Activated T-cell treated with anti-CD3 and anti-CD28 coated beads for 48 hours (primary cell): ENCODE measurements at places on chromosomes 5 and 9.

DNA sequence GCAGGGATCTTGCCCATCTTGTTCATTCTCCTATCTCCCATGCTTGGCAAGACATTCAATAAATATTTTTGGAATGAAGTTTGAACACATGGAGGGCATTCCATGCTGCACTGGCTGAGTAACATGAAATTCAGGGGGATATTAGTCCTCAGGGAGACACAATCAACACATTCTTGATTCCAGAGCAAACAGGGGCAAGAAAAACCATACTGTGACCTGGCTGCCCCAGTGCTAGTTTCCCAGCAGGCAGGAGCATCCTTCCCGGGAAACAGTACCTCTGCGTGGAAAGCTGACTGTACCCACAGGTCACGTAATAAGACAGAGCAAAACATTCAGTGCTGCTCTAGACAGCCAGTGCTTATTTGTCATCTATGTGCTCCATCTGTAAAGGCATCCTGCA, 66.3 kb upstream of the SPOCK1 start:
- no peak for DNase-seq

GRCh38 chr5:5320062-5320805, 102.2 kb upstream of the ICE1 start:
- no peak for DNase-seq

GRCh38 chr5:26807231-26808199, 230.9 kb downstream of the CDH9 start:
- DNase-seq = no peak

GRCh38 chr5:135373736-135374515, 25.1 kb downstream of the MACROH2A1 start:
- no peak for DNase-seq

GRCh38 chr9:23622396-23622795, 203.6 kb downstream of the ELAVL2 start:
- DNase-seq = no peak

GRCh38 chr9:131781069-131781468, 41.2 kb upstream of the RAPGEF1 start:
- no peak for DNase-seq

DNA sequence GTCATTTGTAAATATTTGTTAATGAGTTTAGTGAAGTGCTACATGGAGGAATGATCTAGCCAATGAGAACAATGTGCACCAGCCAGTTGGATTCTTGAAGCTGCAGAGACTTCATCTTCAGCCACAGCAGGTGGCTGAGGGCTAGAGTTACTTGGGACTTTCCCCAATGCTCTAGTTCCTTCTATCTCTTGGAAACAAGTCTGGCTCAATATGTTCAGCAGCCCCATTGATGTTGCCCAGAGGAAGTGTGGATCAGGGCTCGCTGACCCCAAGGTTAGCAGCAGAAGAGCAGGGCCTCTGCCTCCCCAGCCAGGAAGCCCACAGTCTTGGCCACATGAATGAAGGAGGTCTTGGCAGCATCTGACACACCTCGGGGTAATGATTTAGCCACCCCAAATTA, 117.5 kb downstream of the SLC1A3 start:
- DNase-seq = no peak

DNA sequence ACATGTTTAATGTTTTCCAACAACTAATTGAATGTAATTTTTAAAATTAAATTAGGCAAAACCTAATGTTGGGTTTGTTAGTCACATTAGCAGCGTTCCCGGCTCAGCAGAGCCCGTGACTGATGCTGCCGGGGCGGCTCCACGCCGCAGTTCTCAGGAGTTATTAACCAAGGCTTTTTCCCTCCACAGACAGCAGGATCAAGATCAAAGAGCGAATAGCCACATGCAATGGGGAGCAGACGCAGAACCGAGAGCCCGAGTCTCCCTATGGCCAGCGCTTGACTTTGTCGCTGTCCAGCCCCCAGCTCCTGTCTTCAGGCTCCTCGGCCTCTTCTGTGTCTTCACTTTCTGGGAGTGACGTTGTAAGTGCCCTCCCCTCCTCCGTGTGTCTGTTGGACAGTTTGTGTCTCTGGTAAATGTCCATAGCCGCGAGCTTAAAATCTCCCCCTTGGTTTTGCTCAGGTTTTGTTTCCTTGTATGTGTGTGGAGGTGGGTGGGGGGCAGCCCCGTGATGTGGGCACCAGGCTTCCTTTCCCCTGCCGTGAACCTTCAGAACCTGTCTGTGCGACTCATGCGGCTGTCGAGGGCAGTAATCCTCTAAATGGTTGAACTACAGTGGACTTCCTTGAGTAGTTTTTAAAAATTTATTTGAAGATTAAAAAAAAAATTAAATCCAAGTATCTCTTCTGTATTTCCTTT, 37.1 kb downstream of the TENT4A start:
- no peak for DNase-seq

DNA sequence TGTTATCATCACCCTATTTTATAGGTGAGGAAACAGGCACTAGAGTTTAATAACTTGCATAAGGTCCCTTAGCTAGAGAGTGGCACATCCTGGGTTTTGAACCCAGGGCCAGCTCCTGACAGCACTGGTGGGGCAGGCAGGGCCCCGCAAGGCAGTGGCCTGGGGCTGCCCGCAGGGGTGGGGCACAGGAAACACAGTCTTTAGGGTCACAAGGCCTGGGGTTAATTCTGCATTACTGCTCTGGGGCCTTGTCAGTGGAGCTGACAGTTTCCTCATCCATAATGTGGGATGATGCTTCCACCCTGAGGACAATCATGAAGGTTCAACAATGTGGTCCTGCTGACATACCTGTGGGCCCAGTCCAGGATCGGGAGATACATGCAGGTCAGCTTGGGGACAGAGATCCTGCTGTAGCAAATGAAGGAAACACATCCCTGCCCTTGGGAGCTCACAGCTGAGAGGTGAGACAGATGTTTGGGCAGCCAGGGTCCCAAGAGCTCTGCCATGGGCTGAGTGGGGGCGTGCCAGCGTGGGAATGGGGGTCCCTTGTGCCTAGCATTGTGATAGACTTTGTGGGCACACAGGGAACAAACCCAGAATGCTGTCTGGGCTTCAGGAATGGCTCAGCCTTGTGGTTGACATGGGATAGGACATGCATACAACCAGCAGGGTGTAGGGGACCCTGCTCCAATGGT, 14.7 kb downstream of the FGF18 start:
- DNase-seq = no peak

- DNase-seq = no peak
Observed at GRCh38 chr9:89384783-89385182, 66.5 kb downstream of the SECISBP2 start.

GRCh38 chr5:36507332-36507952, 99.0 kb upstream of the SLC1A3 start:
- peak; percentile 58 for DNase-seq

DNA sequence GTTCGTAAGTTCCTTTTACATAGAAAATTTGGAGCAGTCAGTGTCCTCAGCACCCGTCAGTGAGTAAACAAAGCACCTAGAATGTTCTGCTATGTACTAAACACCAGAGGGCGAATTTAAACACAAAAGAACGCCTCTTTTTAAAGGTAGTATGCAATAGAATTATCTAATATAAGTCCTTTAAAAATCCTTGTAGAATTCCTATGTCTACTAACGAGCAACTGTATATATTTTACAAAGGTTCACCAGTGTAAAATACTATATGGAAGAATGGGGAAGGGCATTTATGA, 499 bp upstream of the TMEM232 start:
- DNase-seq = no peak

DNA sequence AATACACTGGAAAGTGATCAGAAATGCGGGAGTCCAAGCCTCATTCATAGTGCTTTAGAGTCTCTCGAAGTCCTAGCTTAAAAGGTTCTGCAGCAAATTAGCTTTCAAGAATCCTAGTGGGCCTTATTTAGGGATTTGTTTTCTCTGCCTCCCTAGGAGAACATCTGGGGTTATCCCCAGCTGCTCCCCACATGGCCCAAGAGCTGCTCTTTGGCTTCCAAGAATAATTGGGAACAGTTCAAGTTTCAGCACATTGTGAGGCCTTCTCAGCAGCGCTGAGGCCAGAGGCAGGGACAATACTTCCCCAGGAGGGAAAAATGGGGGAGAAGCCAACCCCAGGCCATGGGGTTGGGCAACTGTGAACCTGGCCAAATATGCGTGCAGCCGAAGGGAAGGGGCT, 108.7 kb downstream of the LIFR start:
- no peak for DNase-seq

- no peak for DNase-seq
Observed at GRCh38 chr5:61228691-61229280, 66.5 kb upstream of the SMIM15 start.

- no peak for DNase-seq
Observed at GRCh38 chr5:16759147-16759773, 142.5 kb upstream of the RETREG1 start.

GRCh38 chr9:120212853-120213200, 367.1 kb downstream of the CDK5RAP2 start:
- DNase-seq = no peak

DNA sequence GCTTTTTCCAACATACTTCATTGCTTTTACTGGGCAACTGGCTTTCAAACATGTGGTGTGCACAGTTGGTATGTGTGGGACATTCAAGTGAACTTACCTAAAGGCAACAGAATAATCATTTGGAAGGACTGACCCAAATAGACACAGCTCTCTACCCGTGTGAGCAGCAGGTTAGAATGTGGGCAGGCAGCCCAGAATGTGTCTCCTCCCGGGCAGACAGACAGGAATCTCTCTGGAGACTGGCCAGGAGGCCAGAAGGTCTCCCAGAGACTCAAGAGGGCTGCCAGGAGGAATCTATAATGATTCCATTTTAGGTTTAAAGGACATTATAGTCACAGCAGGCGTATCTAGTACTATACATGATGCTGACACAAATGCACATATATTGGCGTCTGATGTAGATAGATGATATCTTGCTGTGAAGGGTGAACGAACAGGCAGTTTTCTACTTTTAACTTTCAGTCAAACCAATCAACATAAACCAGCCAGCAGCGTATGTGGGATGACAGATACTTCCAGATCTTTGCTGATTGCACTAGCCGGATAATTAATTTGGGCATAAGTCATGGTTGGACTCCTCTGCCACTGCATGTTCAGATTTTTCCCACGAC, 297.4 kb upstream of the ZNF608 start:
- no peak for DNase-seq

DNA sequence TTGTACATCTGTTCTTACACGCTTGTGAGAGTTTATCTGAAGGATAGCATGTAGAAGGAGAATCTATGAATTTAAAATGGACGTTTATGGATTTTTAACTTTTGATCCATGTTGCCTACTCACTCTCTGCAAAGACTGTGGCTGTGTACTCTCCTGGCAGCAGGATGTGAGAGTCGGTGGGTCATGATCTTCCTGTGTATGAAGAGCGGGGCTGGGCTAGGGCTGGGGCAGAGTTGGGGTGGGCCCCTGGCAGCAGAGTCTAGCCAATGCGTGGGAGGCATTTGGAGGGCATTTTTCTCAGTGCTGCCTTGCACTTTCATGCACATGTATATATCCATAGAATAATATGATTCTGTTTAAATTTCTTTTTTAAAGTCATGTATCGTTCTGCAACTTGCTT, 24.0 kb upstream of the DAB2IP start:
- DNase-seq = no peak

DNA sequence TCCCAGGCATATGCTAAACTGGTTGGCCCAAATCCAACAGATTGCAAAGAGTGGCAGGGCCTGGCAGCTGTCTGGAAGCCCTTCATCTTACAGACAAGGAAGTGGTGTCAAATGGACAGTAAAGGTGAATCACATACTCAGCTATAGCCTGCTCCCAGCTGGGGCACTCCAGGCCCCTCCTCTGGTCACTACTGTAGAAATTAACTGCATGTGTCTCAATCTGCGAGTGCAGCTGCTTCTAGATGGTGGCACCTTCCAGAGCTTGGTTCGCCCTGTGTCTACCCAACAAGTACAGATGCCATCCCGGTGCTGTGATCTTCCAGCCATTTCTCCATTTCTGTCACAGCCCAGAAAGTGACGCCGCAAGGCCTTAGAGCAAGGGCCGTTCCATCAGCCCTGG, 50.2 kb downstream of the OTULIN start:
- DNase-seq = no peak

DNA sequence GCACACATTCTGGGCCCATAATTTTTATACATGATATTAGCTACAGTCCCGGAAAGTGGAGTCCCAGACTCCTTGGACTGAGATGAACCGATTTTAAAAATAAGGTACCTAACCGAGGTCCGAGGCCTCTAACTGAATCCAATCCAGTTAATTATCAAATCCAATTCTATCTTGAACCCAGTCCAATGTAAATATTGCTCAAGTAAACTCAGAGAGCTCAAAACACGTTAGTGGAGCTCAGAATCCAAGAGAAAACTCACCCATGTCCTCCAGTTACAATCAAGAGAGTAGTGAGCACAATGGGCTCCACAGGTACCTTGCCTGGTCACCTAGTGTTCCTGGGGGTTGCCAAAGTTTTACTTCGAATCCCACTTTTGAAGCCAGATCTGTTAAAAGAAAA, 37.9 kb upstream of the DIRAS2 start:
- no peak for DNase-seq

GRCh38 chr5:79774171-79774854, 84.7 kb downstream of the CMYA5 start:
- DNase-seq = no peak

GRCh38 chr9:122200960-122201595, 27.7 kb downstream of the LHX6 start:
- DNase-seq = no peak

- no peak for DNase-seq
Observed at GRCh38 chr9:34203275-34203991, 24.6 kb downstream of the UBAP1 start.

GRCh38 chr5:146633323-146633764, 117.4 kb upstream of the GPR151 start:
- DNase-seq = no peak

DNA sequence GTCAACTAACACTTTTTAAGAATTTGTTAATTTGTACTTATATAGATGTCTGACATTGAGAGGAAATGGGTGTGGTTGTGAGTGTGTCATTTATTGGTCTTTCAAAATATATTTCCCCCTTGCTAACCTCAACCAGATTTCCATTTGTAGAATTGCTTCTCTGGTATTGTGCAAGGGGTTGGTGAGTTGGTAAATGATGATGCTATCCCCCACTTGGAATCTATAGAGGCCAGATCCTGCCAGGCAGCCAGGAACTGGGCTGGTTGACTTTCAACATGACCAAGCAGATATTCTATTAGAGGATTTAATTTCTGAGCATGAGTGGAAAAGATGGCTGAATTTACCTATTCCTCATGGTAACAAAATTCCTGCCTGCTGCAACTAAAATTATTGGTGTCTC, 306.6 kb upstream of the KIF2A start:
- DNase-seq = no peak

GRCh38 chr5:131357739-131358561, 94.1 kb downstream of the CDC42SE2 start:
- DNase-seq = no peak
